ENCODE measurements at places on chromosomes 13 and 19.

GRCh38 chr19:1520203-1520780 is 3.6 kb upstream of the PLK5 start:
- no peak for DNase-seq

DNA sequence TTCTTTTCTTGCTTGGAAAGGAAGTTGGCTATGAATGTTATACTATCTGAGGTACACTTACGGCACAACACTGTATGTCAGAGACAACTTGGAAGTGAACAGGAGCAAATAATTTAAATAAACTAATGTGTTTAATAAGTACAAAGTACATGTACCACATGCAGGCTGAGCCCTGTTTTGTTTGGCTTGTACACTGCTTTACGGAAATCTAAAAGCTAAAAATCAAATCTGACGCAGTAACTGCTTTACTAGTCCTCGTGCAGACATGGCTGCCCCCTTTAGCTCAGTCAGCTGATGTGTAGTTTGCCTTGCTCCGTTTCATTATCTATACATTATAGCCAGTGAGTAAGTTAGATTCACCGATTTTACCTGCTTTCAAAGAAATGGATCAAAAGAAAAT is 36.5 kb downstream of the TDRD3 start:
- DNase-seq, result no peak

- no peak for DNase-seq
Observed at GRCh38 chr19:45354241-45354842, 13.8 kb downstream of the KLC3 start.

DNA sequence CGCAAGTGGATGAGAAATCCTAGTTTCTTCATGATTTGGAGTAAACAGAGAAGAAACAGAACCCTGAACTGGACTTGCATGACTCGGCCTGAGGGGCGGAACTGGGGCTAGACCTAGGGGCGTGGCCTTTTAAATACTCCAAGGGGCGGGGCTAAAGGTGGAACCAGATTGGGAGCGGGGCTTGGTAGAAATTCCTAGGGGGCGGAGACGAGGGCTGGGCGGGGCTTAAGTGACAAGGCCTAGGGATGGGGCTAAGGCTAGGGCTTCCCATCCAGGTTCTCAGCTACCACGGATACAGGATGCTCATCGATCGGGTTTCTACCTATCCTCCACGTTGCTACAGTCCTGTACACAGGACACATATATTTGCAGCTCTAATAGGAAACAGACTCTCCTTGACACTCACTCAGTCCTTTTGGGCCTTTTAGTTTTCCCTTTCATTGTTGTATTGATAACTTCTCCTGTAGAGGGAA is 372 bp upstream of the ZNF699 start:
- DNase-seq, result no peak

GRCh38 chr19:27966390-27966816 is 1246.5 kb downstream of the UQCRFS1 start:
- DNase-seq, result no peak

GRCh38 chr13:23460309-23460708 is 26.8 kb upstream of the SACS start:
- no peak for DNase-seq

GRCh38 chr13:23984546-23984945 is 87.2 kb upstream of the C1QTNF9B start:
- no peak for DNase-seq

DNA sequence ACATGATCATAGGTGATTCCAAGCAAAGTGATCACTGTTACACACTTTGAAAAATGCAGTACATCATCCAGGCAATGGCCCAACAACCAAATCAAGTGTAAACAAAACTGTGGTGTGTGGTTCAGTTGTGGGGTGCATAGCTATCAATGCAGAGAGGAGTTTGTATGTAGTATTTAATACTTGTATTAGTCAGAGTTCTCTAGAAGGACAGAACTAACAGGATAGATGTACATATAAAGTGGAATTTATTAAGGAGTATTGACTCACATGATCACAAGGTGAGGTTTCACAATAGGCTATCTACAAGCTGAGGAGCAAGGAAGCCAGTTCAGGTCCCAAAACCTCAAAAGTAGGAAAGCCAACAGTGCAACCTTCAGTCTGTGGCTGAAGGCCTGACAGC is 249.3 kb upstream of the HTR2A start:
- no peak for DNase-seq

DNA sequence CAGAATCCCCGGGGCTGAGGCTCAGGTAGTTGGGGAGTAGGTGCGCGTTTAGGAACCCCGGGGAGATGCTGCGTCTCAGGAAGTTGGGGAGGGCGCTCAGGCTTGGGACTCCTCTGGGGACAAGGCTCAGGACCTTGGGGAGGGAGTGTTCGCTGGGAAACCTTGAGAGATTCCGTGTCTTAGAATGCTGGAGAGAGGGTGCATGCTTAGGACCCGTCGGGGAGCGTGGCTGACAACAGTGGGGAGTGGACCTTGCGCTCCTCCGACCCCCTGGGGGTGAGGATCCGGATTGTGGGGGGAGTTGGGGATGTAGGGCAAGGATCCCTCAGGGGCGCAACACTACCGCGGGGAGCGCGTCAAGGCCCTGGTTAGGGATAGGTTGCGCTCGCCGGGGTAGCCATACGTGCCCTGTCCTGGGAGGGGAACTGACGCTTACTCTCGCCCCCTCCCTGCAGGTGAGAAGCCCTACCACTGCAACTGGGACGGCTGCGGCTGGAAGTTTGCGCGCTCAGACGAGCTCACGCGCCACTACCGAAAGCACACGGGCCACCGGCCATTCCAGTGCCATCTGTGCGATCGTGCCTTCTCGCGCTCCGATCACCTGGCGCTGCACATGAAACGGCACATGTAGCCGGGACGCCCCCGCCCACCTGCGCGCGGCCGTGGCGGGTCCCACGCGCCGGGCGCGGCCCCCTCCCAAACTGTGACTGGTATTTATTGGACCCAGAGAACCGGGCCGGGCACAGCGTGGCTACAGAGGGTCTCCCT is 2.0 kb downstream of the KLF2 start:
- no peak for DNase-seq

DNA sequence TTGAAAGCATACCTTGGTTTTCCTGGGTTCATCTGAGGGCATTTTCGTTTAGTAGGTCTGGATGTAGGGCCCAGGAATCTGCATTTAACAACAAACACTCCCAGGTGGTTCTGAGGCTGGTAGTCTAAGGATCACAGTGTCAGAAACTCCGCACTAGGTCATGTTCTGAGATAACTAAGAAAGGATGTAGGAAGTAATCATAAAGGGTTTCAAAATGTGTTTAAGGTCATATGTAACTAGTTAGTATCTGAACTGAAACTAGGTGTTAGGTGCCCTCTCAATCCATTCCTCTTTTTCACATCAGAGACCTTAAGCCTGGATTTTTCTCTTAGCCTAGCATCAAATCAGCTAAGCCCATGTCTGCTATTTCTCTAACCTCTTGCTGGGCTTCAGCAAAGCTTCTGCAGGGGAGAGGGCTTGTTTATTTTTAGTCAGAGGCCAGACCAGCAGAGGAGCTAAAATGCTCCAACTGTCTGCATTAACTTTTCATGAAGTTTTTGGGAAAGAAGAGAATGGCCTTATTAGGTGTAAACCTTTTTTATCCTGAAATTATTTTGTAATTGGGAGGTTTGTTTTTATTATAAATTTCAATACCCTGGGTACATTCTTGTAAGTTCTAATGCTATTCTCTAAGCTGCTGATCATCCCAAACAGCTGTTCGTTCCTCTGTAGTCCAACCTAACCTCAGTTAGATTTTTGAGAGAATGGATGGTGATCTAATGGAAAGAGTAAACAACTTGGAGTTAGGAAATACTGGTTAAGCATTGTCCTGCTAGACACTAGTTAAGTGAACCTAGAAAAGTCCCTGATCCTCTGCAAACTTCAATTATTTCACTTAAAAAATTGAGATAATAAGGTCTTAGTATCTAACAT is 262.8 kb upstream of the RFC3 start:
- DNase-seq, result no peak

- DNase-seq, result no peak
Observed at GRCh38 chr13:50334944-50335343, 319.7 kb downstream of the KCNRG start.

- DNase-seq, result no peak
Observed at GRCh38 chr19:12703046-12703445, 6.6 kb upstream of the FBXW9 start.

DNA sequence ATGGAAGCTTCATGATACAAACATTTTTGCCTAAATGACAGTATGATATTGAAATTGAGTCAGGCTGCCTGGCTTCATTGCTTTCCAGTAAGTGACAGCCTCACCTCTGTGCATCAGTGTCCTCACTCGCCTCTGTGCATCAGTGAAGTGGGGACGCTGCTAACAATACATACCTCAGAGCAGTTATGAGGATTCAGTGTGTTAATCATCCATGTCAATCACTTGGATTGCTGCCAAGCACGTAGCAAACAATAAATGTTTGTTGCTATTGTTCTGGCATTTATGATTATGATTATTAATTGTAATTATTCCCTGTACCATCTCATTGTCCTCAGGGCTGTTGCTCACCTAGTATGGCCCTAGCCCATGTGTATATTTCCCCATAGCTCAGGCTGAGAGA is 8.8 kb downstream of the PPP2R1A start:
- DNase-seq, result no peak

GRCh38 chr19:2237051-2237868 is 636 bp downstream of the SF3A2 start:
- no peak for DNase-seq

- no peak for DNase-seq
Observed at GRCh38 chr13:108154421-108154858, 60.9 kb downstream of the LIG4 start.

- no peak for DNase-seq
Observed at GRCh38 chr19:38422438-38422837, 3.6 kb downstream of the RASGRP4 start.

DNA sequence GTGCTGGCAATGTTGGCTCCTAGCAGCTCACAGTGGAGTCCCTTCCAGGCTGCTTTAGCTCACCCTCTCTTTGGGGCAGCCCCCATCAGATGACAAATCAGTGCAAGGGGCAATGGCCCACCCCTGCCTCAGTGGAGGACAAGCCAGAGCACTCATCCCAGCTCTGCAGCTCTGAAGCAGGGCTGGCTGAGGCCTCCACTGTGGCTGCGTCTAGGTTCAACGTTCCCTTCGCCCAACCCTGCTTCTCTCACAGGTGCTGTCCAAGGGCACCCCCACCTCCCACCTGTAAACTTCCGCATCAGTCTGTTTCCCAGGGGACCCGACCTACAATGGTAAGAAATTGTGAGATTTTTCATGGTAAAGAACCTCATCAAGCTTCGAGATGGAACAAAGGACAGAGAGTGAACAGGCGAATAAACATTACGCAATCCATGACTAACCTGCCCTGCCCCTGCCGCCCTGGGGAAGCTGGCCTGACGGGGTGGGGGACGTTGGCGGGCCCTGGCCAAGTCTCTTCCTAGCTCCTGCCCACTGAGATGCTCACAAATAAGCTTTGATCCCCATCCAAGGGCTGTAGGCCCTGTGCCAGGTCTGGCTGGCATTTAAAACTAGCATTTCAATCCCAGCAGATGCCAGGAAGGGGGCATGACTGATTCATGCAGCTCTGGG is 40.5 kb downstream of the DZIP1 start:
- no peak for DNase-seq

DNA sequence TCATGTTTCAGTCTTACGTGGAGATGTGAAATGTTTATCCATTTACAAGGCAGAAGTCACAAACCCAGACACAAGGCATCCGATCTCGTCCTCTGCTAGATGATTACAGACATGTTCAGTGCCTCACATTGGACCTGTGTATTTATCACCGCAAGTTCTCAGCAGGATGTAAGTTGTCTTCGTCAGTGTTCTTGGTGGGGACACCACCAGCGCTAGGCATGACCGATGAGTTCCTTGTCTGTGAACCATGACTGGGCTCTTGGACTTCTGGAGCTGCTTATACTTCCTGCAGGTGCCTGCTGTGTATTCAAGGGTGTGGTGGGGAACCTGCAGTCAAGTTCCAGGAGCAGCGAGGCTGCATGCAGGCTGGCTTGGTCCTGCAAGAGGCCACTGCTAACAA is 105.4 kb downstream of the URI1 start:
- DNase-seq, result no peak

DNA sequence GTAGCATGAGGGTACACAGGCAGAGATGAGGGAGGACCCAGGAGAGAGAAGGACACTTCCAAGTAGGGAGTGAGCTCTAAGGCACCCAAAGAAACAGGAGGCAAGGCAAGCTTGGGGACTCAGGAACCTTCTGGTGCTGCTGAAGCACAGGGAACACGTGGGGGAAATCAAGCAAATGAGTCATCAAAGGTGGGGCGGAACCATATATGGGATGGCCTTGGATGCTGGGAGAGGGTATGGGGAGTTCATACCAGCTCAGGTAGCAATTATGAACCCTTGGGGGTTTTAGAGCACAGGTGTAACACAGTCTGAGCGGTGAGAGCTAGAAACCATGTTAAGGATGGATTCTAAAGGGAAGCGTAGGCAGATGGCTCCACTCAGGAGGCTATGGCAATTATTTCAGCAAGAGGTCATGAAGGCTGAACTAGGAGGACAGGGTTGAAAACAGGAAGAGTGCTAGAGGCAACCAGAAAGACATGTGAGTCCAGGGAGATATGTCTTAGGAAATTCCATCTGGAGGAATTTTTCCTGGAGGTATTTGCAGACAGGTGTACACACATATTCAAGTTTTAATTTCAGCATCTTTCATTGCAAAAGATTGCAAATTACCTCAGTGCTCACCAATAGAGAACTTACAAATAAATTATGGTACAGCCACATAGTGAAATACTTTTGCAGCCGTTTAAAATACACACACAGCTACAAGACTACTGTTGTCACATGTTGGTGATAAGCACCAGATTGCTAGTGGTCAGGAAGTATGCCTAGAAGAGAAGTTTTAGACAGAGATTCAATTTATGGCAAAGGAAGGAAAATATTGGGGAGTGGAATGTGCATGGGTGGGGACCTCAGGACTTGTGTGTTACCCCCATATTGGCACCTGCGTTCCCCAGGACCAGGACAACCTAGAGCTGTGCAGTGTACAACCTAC is 77.0 kb downstream of the STARD13 start:
- no peak for DNase-seq

DNA sequence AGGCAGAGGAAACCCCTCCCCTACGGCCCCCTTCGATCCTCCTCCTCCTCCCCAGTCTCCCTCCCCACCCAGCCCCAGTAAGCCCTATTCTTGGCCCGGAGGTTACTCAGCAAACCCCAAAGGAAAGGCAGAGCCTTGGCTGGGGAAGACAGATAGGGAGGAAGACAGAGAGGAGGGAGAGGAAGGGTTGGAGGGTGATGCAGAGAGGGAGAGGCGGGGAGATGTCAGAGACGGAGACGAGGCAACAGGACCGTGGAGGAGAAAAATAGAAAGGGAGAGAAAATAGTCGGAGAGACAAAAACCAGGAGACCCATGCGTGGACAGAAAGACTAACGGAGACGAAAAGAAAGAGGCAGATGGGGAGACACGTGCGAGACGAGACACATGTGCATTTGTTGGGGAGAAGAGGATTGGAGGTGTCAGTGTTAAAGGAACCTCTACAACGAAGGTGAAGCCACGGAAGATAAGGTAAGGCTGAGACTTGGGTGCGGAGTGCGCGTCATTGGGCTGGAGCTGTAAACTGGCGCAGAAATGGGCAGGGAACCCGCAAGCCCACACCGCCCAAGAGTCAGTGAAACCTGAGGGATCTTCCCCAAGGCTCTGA is 2.9 kb downstream of the TGFB1 start:
- no peak for DNase-seq
